Renal cortical epithelial cell (primary cell): ENCODE measurements at places on chromosomes 1 and 21.

DNA sequence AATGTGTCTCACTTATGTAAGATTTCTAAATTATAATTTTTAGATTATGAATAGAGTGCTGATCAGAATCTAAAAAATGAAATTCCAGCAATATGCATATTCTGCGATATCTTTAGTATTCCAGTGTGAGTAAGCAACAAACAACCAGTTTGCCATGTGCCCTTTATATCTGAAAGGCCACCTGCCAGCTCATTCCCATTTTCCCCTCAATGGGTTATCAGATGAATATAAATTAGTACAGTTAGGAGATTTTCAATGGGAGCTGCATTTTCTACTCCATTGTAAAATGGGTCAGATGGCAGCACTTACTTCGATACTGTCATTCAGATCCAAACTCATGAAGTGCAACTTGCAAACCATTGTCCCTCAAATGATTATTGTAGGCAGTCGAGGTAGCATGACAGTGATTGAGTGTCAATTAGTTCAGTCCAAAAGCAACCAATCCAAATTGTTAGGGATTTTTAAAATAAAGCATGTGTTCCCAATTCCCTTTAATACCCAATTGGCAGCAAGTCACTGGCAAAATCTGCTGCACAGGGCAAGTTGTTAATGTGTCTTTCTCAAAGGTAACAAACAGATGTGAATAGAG, 680.3 kb downstream of the LRRIQ3 start:
- no peak for DNase-seq

- no peak for DNase-seq
These were observed 16.7 kb upstream of the ACBD3 start for GRCh38 chr1:226203240-226203639.

- no peak for DNase-seq
These were observed 165.0 kb downstream of the PLXNA2 start for GRCh38 chr1:208079161-208079560.

DNA sequence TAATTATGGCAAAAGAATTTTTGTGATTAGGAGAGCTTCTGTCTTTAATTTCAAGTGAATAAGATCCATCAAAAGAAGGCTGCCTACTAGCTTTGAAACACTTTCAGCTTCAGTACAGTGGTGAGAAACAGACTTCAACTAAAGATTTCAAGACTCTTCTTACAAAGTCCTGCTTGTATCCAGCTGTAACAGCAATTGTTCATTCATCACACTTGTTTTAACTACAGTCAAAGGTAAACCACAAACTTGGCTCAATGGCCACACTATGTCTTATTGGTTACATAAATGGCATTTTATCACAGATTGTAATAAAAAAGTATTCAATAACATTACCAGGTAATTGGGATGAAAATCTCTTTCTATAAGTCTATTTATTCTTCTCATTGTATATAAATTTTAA, 59.2 kb downstream of the WARS2 start:
- DNase-seq, result peak; percentile 76

DNA sequence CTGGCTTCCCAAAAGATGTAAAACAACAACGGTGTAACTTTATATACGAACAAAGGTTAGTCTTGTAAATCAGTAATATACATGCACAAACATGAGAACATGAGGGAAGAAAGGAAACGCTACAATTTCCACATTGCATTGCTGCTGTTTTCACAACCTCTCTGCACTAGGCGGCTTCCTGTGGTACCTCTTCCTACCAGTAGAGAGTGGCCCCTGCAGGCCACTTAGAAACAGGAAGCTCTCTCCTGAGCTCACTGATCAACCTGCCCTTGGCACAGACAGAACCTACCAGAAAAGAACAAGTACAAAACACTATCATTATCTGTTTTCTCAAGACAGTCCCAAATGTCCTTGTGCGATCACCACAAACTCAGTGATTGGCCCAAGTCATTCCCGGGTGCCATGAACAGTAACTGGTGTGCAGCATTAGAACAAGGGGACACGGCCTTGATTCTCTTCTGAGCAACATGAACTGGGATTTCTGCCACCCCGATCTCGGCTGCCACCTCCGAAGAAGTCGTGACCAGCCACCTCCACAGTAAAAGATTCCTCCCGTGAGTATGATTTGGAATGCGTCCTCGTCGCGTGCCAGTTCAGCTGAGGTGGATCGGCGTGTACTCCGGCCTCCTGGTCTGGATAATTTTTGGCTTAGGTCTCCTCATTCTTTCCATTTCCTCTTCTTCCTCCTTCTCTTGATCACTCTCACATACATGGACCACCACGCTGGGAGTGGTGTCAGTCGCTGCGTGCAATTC, 5.7 kb upstream of the KCNE1 start:
- DNase-seq, result no peak

DNA sequence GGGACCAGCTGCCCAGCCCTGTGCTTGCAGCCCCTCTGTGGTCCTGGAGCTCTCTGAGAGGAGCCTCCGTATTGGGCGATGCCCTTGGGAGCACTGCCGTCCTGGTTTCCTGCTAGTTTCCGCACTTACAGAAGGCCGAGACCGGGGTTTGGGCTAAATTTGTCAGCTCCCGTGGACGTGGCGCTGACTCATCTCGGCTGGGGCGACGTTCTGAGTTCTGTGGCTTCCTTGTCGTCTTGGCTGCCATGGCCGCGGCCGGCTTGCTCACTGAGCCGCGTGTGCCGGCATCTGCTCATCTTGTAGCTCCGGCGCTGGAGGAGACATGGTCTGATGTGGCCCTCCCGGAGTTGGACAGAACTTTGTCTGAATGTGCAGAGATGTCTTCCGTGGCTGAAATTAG, 64.9 kb downstream of the PCNT start:
- no peak for DNase-seq

DNA sequence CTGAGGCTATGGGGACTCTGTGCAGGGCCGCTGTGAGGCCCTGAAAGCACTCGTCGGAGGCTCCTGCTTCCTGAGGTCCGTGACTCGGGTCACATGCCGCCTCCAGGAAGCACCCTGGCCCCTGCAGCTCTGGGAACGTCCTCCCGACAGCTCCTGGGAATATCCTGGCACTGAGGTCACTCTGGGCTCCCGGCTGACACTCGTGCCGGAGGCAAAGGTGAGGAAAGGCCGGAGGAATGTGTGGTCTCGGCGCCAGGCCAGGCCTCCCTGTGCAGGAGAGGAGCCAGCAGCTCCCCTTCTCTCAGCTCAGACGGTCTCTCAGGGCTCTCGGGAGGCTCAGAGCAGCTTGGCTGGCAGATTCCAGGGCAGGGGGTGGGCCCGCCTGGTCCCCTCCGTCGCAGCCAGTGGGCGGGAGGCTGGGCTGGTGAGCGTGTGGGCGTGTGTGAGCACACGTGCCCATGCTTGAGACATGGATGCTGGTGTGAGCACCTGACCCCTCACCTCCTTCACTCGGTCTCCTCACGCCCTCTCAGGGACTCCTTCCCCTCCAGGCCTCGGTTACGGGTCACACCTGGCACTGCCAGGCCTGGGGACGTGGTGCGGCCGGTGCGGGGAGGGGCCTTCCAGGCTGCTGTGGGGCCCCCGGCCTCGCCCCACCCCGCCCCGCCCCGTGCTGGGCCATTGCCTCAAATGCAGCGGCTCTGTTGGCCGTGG, 5.5 kb upstream of the RNF223 start:
- DNase-seq, result peak; percentile 89

- DNase-seq, result no peak
These were observed 24.8 kb downstream of the CNST start for GRCh38 chr1:246591047-246591446.

- DNase-seq, result no peak
These were observed 46.7 kb upstream of the PLPPR4 start for GRCh38 chr1:99217599-99217998.

GRCh38 chr1:30847358-30847972, 61.1 kb downstream of the SDC3 start:
- peak; percentile 73 for DNase-seq

DNA sequence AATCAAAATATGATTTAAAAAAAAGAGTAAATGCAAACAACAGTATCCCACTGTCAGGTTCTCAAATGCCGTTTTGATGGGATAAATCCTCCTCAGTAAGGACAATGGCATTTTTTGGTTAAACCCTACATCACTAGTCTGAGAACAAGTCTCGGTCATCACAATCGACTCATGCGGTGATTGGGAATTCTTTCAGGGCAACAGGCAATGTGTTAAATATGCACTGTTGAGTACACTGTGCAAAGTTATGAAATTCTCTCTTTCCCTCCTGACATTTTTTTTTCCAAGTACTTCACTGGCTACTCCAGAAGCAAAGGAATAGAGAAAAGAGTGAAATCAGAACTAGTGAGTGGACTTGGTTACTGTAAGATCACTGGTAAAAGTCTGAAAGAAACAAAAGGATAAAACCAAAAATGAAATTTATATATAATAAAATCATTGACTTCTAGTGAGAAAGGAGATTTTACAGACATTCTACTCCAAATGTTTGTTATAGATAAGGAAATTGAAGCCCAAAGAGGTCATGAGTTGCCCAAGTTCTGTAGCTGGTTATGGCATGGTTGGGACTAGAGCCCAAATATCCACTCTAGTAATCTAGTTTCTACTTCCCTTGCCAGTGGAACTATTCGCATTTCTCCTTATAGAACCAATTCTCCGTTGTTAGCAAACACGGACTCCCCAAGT, 111.3 kb downstream of the TGFBR3 start:
- DNase-seq, result no peak

DNA sequence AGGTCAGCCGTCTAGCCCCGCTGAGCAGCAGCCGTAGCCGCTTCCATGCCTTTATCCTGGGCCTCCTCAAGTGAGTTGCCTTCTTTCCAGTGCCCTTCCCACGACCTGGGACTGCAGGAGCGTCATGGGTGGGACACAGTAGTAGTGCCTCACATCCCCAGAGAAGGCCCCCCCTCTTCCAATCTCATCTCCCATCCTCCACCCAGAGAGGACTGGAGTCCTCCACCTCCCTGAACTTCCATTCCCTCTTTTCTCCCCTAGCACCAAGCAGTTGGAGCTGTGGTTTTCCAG, 4.9 kb downstream of the RUSC1 start:
- DNase-seq, result no peak
